ENCODE measurements at places on chromosomes 4 and X.
A peak's percentile ranks its signal among the peaks of the same experiment; 100 is the strongest.

- DNase-seq = no peak
Observed at GRCh38 chr4:55127521-55127920, 2.1 kb upstream of the KDR start.

- peak; percentile 48 for DNase-seq
Observed at GRCh38 chr4:6257247-6258025, 12.2 kb upstream of the WFS1 start.

DNA sequence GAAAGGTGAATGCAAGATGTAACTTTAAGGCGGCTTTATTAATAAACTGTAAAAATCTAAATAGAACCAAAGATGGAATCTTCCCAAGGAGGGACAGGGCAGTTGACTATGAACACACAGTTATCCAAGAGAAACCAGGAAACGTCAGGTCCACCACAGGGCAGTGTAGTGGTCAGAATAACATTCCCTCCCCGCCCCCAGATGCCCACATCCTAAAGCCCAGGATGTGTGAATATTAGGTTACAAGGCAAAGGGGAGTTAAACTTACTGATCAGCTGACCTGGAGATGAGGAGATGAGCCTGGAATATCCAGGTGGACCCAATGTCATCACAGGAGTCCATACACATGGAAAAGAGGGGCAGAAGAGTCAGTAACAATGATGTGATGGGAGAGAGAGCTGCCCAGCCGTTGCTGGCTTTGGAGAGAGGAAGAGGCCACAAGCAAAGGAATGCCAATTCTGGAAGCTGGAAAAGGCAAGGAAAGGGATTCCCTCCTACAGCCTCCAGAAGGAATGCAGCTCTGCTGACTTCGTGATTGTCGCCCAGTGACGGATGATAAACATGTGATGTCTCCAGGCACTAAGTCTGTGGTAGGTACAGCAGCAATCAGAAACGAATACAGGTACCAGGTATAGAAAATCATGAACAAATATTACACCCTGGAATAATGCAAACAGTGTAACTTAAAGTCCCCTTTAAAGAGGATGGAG, 5.2 kb downstream of the SH3KBP1 start:
- DNase-seq = no peak

- peak; percentile 72 for DNase-seq
Observed at GRCh38 chrX:53093177-53093655, 726 bp upstream of the KANTR start.

DNA sequence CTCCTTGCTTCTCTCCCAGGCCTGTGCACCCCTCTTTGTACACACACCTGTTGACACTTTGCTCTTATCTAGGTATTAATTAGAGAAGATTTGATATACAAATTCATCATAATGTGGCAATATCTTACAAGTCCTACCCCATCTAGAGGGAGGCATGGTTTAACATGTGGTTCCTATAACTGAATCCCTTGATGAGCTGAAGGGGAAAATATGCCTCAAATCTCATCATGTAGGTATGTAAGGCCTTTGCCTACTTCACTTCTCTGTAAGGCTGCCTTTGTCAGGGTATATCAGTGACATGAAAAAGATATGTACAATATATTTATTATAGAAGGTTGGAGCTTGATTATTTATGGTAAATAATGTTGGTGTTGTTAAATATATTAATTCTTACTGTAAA, 31.9 kb downstream of the HTR2C start:
- no peak for DNase-seq

DNA sequence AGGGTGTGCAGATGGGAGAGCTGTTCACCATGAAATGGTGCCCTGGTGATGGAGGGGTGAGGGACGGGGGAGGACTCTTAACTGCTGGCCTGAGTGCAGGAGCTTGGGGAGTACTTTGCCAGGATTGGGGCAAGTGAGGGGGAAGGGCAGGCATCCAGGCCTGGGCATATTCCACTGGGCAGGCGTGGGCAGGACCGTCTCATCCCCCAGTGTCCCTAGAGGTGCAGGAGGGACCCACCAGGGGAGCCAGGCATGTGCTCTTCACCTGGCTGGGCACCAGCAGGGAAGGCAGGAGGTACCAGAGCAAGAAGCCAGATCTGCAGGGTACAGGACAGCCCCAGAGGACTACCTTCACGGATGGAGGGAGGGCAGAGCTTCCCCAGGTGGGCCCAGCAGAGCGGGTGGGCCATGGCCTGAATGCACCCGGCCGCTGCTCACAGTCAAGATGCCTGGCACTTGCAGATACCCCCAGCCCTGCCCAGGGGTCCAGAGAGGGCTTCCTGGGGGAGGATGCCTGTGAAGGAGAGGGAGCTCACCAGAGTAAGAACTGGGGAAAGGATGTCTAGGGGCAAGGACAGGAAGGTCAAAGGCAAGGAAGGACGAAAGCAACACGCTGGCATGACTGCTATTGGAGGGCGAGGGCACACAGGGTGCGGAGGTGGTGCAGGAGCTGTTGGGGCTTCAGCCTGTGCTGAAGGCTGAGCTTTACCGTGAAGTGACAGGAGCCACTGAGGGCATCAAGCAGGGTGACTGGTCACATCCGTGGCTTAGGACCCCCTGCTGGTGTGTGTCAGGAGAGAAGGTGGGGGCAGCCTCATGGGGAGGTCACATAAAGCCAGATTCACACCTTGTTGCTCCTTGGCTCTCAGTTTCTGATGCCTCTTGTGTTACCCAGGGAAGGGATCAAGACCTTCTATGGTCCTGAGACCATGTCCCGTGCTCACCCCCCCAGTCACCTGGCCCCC, 68.2 kb upstream of the NKX1-1 start:
- peak; percentile 11 for DNase-seq

- no peak for DNase-seq
Observed at GRCh38 chrX:7264399-7264798, 116.4 kb upstream of the PUDP start.

DNA sequence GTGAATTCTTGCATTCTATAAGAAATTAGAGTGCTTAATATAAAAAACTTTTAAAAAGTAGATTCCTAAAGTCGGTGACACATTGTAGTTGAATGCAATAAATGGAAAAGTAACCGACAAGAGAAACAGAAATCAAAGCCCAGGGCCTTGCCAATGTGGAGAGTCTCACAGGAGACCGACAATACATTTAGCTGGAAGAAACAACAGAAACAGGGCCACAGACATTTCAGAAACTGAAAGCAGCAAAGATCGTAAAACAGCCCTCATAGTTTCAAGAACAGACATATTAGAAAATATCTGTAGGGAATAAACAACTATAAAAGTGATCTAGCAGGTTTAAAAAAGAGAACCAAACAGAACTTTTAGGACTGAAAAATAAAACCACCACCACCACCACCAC, 49.5 kb downstream of the STAP1 start:
- no peak for DNase-seq

GRCh38 chr4:16416601-16417000, 190.3 kb upstream of the TAPT1 start:
- no peak for DNase-seq

DNA sequence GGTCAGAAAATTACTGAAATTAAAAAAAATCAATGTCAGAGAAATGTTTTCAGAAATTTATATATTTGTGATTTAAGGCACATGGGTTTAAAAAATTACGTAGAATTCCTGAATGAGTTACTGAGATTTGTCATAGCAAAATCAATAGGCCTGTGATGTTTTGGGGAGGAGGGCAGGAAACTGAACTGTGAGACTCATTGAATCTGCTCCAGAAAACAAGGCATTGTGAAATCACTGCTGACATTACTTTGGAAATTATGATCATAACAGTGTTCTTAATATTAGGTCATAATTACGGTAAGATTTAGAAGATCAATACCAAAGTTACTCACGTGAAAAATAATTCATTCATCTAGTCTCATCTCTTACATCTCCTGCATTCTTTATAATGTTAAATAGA, 5.3 kb downstream of the FGF5 start:
- DNase-seq = no peak

DNA sequence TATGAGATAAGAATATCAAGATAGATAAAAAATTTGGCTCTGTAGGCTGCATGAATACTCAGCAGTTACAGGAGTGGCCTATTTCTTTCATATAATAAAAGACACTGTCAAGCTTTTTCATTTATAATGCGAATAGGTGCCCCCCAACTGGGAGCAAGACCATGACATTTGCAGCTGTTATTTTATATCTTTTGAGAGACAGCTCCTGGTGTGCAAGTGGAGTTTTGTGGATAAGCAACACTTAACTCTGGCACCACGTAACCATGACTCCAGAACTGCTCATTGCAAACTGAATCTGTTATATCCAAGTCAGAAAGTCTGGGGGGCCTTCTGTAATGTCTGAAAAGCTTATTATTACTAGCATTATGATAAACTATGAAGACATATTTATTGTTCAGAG, 1372.4 kb downstream of the C4orf33 start:
- DNase-seq = no peak

GRCh38 chr4:139319571-139319970, 17.3 kb upstream of the NDUFC1 start:
- no peak for DNase-seq

- DNase-seq = no peak
Observed at GRCh38 chr4:54568184-54568583, 89.6 kb upstream of the KIT start.

- DNase-seq = no peak
Observed at GRCh38 chr4:2961811-2962441, 1.3 kb downstream of the NOP14 start.

GRCh38 chr4:101018836-101019235, 328.5 kb downstream of the PPP3CA start:
- no peak for DNase-seq

GRCh38 chr4:146061610-146062334, 113.7 kb upstream of the LSM6 start:
- no peak for DNase-seq

DNA sequence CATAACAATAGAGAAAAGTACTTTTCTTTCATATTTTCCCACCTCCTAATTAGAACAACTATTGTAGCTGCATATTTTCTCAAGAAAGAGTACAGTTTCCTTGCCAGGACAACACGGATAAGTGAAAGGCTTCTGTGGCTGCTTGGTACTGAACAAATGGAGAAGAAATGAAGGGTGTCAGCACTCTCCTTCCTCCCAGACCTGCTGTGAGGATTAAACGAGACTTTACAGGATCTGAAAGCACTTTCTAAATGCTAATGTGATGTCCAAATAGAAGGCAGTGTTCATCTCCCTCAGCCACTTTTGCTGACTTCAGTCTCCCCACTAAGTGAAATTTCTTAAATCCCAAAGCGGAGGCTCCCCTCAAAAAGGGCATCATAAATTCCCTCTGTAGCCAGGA, 13.9 kb downstream of the NIPAL1 start:
- no peak for DNase-seq

- DNase-seq = no peak
Observed at GRCh38 chrX:115324194-115324593, 34.7 kb downstream of the LUZP4 start.

GRCh38 chr4:15794905-15795304, 16.8 kb downstream of the CD38 start:
- no peak for DNase-seq

DNA sequence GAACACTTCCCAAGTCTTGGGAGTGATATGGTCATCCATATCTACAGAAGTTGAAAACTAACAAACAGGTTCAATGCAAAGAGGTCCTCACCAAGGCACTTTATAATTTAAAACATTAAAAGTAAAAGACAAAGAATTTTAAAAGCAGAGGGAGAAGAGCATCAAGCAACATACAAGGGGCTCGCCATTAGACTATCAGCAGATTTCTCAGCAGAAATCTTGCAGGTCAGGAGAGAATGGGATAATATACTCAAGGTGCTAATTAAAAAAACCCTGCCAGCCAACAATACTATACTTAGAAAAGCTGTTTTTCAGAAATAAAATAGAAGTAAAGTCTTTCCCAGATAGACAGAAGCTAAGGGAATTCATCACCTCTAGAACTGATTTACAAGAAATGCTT, 121.2 kb downstream of the NEK1 start:
- DNase-seq = no peak

DNA sequence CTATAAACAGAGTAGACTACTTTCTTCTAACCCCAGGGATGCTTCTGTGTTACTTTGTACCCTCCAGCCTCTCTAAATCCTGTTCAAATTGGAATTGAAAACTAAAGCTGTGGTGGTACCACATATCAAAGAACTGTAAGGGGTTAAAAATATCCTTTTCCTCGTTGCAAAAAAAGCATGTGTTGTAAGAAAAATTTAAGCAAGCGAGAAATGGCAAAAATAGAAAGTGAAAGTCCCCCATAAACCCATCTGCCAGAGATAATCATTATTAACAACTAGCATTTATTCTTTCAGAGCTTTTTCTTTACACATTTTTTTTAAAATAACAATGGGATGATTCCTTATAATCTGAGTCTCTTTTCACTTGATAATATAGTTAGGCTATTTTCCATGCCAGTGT, 40.6 kb downstream of the TMEM164 start:
- DNase-seq = no peak

DNA sequence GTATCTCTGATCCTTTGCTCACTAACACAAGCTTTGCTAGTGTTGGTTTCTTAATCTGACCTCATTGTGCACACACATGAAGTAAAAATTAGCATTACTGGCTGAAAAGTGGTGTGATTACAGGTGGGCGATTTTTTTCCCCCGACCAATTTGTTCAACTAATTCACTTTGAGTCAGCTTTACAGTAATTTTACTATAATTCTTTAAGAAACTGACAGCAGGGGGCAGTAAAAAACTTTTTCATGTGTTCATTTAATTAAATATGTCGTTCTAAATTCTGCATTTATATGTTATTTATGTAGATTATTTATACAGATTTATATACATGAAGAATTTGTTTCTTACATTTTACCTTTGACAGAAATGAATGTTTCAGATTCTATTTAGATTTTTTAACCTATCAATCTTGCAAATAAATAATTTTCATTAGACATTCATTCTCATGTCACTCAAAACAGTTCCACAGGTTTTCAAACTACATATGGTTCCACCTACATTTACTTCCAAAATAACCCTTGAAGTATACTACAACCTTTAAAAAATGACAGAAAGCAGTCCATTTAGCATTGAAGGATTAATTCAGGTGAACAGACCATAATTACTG, 17.5 kb downstream of the PALLD start:
- no peak for DNase-seq

- DNase-seq = no peak
Observed at GRCh38 chr4:8278009-8278395, 8.4 kb downstream of the HTRA3 start.

DNA sequence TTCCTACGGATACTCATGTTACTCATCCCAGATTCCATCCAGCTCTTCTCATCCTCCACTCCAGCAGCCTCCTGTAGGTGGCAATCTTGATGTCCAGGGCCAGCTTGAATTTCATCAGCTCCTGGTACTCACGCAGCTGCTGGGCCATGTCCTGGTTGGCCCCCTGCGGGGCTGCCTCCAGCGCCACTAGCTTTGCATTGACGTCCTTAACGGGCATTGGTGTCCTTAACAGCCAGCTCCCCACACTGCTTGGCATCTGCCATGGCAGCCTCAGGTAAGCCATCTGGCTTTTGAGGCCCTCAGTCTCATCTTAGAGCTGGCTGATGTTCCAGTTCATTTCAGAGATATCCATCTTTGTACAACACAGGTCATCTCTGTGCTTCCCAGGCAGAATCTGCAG, 223.7 kb downstream of the FGF13 start:
- no peak for DNase-seq

- no peak for DNase-seq
Observed at GRCh38 chr4:2179717-2180116, 62.2 kb downstream of the HAUS3 start.
